ENCODE measurements at places on chromosomes 7 and 10. TPM values are rescaled to one million over a fixed set of nuclear protein-coding genes. Genes with fewer than 3 reads are reported as not detected.

GRCh38 chr10:9060314-9060713, 1005.8 kb downstream of the GATA3 start:
- DNase-seq, result no peak

The BHLHA15 gene
- not detected for total RNA-seq

- DNase-seq, result peak; percentile 98
Measured at GRCh38 chr7:16708980-16709379, 44.6 kb upstream of the TSPAN13 start.

DNA sequence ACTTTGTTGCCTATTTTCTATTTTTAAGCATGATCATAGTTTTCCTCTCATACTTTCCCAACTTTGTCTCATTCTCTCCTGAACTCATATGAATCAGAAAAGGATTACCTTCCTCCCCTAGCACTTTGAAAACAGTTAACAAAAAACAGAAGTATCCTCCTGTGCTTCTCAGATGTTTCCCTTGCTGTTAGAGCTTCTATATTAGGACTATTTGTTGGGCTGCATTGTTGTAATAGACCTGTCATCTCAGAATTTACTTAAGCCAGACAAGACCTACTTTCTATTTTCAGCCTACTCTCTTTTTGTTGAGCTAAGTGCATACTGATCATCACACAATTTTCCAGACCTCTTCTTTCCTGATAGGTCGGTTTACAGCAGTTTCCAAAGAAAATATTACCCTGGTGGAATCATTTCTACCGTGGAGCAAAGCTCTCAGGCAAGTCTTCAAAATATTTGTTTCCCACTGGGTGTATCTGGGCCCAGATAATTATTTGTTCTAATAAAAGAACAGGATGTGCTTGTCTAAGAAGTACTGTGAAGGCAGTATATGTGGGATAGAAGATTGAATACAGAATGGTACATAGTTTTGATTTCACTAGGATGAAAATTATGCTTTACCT, 411.9 kb upstream of the KLF6 start:
- DNase-seq, result peak; percentile 17

The SPDYE2B gene
- not detected for total RNA-seq

The GDF2 gene
- not detected for total RNA-seq

DNA sequence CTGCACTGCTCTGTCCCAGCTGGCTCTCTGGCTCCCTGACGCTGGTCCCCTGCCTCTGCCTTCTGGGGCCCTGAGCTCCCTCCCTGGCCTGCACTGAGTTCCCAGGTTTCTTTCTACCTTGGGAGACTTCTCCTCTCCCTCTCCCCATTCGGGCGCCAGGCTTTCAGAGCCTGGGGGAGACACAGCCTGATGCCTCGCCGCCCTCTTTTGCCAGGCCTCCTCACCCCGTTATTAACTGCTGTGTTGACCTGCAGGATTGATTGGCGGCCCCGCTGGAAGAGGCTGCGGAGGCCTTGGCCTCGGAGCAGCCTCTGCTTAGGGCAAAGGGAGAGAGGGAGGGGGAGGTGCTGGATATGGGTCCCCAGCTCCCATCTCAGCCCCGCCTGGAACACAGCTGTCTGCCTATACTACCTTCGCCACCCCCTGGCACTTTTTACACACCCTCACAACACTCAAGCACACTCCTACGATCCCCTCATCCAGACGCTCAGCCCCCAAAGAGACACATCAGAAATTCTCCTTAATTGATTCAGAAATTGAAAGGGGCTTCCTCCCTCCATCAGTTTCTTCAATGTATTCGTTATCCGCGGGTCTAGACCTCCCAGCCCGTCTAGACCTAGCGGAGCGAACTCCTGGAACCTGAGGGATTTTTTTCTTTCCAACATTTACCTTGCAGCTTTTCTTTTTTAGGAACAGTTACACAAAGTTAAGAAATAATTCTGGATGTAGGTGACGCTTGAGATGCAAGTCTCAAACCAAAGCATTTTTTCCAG, 7.1 kb upstream of the PAX2 start:
- no peak for DNase-seq

DNA sequence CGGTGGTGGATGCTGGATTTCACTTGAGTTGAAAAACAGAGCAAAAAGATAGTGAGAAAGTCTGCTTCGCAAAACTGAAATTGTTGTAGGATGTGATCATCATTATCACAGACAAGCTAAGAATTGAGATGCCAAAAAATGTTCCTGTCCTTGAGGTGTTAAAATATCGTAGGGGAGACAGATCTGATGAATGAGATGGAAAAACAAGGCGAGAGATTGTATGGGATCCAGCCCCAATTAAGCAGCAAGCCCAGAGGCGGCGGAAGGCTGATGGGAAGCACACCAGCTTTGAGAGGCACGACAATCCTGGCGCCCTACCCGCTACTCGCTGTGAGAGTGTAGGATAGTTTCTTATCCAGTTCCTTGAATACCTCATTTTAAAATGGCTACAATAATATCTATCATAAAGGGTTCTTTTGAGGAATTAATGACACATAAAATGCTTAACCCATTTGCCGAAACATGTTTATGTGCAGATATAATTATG, 131.1 kb upstream of the PTN start:
- DNase-seq, result no peak

The ZCCHC24 gene
- total RNA-seq, result 15.1 TPM

DNA sequence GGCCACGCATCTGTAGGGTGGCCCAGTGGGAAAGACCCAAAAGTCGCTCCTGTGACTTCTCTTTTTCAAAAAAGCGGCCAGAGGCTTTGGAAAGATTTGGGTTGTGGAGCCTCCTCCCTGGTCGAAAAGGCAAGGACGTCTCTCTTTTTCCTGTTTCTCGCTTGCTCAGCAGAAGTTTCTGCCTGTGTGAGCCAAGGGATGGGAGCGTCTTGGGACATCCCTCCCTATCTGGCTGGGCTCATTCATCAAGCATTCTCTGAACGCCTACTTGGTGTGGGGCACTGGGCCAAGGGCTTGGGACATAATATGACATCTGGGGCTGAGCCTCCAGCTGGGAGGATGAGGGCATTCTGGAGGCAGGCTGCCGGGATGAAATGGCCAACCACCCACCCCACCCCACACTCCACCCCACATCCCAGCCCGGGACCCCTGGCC, 120.9 kb downstream of the C10orf105 start:
- DNase-seq, result no peak

The ANKRD7 gene
- 0.18 TPM for total RNA-seq

GRCh38 chr10:109215291-109216075, 707.8 kb downstream of the XPNPEP1 start:
- DNase-seq, result no peak

DNA sequence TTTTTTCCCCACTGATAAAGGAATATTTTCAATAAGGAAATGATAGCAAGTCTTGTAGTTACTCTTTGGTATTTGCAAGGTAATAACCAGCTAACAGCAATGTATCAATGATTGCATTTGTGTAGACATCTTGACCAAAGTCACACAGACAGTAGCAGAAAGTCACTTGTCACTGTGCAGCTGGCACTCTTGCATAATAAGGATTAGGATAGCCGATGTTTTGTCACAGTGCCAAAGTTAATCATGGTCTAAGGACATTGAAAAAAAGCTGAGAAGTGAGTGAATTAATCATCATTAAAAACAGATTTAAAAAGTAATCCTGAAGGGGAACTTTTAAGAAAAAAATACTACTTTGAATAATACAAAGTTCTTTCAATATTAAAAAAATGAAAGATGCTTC, 834.3 kb upstream of the C7orf33 start:
- no peak for DNase-seq

- DNase-seq, result no peak
Measured at GRCh38 chr10:131195116-131195515, 116.4 kb downstream of the TCERG1L start.

- peak; percentile 88 for DNase-seq
Measured at GRCh38 chr10:70274643-70275042, 9.2 kb downstream of the NPFFR1 start.

The TEX36 gene
- total RNA-seq, result not detected

DNA sequence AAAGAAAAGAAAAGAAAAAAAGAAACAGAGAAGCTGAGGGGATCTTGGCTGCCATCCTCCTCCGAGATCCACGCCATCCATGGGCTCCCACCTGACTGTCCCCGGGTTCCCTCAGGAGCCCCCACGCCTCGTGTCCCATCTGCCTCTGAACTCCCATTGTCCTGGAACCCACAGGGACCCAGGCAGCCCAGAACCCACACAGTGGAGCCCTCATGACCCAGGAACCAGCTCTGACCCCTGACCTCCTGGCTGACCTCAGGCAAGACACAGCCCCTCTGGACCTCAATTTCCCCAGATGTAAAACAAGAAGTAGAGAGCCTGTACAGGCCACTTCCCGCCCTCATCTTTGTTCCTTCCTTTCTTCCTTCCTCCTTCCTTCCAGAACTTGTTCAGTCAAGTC, 40.4 kb downstream of the RASGEF1A start:
- DNase-seq, result no peak

DNA sequence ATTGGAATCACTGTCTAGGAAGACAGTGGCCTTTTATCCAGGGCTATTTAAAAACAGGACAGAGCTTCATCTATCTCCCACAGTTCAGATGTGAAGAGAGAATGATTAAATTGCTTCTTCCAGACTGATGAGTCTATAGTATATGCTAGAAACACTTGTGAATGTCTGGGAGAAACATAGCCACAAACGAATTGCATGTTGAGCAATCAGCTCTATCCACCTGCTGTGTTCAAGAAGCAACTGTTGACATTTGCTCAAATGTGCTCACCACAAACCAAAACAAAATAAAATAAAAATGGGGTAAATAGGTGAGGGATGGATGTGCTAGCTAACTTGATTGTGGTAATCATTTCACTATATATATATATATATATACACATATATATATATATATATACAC, 195.1 kb downstream of the HECW1 start:
- no peak for DNase-seq

DNA sequence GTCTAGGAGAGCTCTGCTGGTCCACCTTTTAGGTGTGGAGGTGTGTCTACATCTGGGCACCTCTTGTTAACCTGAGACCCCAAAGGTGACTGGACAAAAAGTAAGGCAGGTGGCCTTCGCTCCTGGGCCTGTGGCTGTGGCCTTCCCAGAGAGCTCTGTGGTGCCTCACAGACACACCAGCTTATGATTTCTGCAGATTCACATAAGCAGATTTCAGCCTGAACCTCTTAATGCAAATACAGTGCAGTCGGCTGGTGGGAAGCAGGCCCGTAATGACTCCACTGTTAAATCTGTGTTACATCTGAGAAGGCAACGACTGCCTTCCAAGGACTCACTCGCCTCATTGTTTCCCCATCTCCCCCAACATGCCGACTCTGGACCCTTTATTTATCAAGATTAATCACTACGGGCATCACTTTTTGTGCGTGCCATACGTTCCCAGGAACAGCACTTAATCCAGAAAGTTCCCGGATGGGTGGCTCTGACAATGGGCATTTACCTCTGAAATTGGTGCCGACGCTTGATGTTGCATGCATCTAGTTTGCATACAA, 119.8 kb downstream of the EBF3 start:
- DNase-seq, result no peak

Data from IMR-90 (cell line).